ENCODE measurements at places on chromosomes 7 and 10.

DNA sequence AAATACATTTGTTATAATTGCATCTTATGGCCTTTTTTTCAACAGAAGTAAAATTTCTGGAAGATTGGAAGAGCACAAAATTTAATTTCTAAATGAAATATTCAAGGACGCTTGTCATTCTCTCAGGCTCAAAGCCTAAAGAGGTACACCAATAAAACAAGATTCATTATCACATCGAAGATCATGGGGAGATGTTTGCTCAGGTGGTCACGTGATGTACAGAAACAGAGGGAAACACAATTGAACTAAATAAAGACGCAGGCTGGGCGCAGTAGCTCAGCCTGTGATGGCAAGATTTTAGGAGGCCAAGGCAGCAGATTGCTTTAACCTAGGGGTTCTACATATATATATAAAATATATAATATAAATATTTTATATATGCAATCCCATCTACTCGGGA is 37.3 kb upstream of the TMEM254 start:
- DNase-seq = no peak

- DNase-seq = no peak
These were observed 966.7 kb upstream of the ZNF722 start for GRCh38 chr7:63031838-63032436.

- no peak for DNase-seq
These were observed 241.6 kb upstream of the CACNA2D1 start for GRCh38 chr7:82685214-82685613.

DNA sequence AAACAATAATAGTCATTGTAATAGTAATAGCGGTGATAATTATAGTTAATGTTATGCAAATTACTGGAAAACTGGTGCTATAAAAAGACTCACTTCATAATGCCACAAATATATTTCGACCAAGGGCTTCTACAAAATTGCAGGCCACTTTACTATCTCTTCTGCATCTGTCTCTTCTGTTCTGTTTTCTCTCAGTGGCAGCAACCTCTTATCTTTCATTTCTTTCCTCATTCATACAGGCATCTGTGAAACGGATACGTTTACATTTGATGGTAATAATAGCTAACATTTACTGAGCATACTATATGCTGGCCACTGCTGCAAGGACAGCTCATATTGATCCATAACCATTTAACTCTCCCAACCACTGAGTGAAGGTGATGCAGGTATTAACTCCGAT is 537.4 kb upstream of the PFKP start:
- DNase-seq = no peak

- no peak for DNase-seq
These were observed 197.5 kb downstream of the ZNF438 start for GRCh38 chr10:30834153-30834552.

DNA sequence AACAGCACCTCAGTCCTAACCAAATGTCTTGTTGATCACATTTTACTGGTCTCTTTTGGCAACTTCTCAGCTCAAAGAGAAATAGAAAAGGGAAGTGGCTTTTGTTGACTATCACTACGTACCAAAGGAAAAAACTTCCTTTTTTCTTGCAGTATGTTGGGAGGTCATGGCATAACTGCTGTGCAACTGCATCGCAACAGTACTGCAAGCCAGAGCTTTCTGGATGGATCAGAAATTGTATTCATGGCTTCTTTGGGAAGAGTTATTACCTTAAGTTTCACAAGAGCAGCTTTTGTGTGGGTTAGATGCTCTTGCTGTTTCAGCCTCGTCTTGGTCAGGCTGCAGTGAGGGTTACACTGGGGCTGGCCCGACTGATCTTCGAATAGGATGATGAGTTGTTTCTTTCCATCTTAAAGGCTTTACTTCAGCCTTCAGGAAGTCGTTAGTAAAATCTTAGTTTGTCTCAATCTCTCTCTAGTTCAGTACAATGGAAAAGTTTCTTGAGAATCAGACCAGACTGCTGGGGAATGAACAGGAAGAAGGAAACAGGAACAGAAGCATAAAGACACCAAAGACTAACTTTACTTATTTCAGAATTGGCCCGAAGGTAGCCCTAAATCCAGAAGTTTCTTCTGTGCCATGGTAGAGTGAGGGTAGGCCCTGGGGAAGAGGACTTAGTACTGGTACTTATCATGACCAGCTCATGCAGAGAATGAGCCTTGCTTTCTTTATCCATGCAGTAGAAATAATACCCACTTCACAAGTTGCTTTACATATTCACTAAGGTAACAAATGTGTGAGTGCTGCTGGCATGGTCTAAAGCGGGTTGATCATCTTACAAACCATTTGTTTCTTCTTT is 153.6 kb downstream of the CELF2 start:
- DNase-seq = no peak

DNA sequence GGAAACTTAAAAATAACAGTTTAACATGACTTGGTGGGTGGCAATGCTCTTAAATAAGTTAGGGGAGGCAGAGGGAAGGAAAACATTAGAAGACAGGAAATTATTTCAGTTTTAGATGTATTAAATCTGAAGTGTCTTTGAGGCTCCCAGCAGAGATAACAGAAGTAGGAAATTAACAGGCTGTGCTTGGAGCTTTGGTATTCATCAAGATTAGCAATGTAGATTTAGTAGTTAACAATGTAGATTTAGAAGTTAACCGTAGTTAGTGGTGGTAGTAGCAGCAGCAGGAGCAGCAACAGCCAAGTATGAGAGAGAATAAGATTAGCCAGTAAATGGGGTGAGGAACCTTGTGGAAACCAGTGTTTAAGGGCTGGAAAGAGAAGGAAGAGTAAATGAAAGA is 48.7 kb upstream of the UBN2 start:
- peak; percentile 64 for DNase-seq

DNA sequence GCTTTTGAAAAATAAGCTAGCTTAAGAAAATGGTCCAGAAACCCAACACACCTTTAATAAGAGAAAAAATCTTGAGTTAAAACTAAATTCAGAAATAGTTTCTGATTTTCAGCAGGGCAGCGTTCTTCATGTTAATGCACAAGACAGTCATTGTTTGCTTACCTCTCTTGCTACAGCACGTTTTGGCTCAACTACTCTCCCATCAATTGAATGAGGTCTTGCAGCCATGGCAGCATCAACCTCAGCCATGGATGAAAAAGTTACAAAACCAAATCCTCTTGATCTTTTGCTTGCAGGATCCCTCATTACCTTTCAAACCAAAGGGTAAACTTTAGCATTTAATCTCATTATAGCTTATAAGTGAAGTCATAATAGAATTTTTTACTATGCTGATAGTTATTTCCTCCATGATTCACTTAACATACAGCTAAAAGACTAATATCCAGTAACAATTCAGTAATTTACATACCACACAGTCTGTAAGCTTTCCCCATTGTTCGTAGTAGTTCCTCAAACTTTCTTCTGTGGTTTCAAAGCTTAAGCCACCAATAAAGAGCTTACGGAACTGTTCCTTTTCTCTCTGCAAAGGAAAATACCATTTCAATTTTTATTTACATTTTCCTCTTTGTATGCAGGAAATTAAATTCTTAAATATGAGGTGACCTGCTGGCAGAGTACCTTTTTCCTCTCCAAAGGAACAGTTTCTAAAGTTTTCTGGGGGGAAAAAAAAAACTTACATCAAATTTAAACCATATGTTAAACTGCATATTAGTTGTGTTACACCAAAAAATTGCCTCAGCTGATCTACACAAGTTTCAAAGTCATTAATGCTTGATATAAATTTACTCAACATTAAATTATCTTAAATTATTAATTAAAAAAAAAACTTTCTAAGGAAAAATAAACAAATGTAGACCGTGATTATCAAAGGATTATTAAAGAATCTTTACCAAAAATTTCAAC is 3.1 kb downstream of the HNRNPA2B1 start:
- no peak for DNase-seq

- DNase-seq = no peak
These were observed 1004.0 kb upstream of the C7orf33 start for GRCh38 chr7:147586526-147586925.

DNA sequence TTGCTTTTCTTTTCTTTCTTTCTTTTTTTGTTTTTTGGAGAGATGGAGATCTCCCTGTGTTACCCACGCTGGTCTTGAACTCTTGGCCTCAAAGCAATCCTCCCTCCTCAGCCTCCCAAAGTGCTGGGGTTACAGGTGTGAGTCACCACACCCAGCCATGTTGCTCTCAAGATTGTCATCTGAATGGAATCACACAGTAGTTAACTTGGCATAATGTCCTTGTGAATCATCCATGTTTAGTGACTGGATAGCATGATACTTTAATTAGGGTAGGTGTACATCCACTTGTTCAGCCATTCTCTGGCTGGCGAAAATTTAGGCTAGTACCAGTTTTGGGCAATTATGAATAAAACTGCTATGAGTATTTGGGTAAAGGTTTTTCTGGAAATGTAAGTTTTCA is 15.4 kb upstream of the GRB10 start:
- no peak for DNase-seq

DNA sequence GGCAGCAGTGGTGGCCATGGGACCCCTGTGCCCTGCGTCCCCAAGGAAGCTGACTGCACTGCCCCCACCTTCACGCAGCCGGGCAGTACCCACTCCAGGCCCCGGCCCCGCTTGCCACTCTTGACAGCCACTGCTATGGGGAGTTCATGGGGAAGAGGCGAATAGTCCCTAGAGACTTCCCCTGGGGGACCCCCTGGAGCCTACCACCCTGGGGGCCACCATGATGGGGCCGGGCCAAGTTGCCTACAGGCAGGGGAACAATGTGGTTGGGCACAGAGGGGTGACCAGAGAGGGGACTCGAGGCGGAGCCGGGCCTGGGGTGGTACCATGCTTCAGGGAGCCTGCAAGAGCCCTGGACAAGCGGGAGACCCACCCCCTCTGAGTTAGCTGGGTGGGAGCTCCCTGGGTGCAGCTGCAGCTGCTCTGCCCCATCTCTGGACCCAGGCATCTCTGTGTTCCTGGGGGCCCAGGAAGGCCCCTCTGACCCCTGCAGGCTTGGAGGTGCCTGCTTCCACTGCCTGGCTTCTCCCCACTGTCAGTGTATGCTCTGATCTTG is 567.6 kb downstream of the GRM8 start:
- no peak for DNase-seq

GRCh38 chr10:21655236-21655635 is 121.2 kb downstream of the MLLT10 start:
- no peak for DNase-seq

DNA sequence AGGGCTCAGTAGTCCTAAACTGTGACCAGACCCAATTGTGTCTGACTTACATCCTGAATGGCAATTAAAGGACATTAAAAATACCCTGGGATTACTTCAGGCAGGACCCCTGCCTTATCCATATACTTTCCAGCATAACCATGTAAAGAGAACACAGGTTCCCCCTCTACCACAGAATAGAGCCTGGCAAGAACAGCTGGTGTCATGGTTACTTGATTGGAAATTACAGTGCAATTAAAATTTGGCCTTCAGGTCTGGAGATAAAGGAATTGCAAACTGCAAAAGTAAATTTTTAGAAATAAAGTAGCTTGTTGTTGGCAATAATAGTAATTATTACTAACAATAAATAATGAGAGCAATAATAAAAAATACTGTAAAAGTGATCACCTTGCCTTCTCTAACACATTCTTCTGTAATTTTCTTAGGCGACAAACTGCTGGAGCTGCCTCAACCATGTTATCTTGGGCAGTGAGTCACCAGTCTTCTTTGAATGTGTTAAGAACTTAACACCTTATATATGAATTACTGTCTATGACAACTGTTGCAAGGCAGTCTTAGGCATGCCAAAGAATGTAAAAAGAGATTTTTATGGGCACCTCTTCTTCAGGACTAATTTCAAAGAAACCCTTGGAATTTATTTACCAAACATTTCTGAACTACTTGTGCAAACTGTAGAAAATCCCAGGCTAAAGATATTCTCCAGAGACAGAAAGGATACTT is 53.7 kb downstream of the HIBADH start:
- no peak for DNase-seq

DNA sequence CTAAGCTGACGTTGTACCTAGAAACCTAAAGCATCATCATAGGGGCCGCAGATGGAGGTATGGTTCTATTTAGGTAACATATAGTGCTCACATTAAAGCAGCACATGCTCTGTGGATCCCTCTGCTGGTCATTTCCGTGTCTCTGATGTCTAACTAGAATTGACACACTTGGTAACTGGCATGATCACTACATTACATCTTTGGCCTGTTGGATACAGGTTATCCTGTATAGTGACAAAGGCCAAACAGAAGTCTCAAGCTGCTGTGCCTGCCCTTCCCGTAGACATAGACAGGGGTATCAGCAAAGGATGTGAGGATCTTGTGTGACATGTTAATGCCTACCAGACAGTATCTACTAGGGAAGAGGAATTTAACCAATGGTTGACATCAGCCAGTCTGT is 51.2 kb downstream of the KIF5B start:
- DNase-seq = no peak

- no peak for DNase-seq
These were observed 19.6 kb downstream of the NUDT1 start for GRCh38 chr7:2261611-2262010.

GRCh38 chr10:77110757-77111156 is 526.9 kb downstream of the KCNMA1 start:
- no peak for DNase-seq

- DNase-seq = no peak
These were observed 37.2 kb downstream of the ZNF33A start for GRCh38 chr10:38047666-38048065.

GRCh38 chr7:107563081-107563774 is 492 bp downstream of the COG5 start:
- no peak for DNase-seq

DNA sequence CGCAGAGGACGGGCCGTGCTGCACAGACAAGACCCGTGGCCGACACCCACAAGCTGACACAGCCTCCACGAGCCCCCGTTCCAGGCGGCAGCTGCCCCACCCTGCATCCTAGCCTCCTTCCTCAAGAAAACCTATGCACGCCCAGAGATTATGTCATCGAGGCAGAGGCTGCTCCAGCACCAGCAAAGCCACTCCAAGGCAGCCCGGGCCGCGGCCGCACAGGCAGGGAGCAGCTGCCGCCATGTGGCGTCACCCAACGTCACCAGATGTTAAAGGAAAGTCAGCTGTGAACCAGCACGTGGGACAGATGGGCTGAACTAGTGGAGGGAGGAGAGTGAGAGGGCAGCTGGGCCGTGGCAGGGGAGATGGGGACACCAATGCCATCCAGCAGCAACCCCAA is 59.8 kb downstream of the STK32C start:
- DNase-seq = no peak

DNA sequence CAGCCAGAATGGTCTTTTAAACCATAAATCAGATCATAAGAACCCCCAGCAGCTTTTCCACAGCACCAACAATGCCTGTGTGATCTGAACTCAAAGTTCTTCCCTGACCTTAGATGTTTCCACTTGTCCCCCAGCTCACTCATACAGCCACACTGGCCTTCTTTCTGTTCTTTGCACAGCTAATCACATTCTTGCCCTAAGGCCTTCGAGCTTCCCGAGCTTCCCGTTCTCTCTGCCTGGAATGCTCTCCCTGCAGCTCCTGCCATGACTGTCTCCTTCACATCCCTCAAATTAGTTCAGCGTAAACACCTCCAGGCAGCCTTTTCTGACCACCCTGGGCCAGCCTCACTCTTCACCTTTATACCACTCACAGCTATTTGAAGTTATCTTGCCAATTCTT is 166.8 kb upstream of the NFE2L3 start:
- DNase-seq = no peak

DNA sequence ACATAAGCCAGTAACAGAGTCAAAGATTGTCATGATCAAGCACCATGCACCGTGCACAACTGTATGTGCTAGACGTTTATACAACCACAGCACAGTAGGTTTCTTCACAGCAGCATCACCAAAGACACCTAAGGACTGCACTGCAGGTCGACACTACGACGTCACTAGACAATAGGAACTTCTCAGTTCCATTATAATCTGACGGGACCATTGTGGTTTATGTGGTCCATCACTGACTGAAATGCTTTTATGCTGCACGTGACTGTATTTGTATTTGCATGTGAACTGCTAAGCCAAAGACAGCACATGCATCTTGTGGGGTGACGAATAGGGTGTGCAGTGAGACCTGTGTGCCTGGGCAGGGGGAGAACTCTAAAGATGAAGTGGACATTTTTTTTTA is 164.9 kb downstream of the PARD3 start:
- DNase-seq = no peak

Data from iPS DF 19.7 (cell line).